Stimulated activated CD8-positive, alpha-beta memory T cell treated with anti-CD3 and anti-CD28 coated beads, Interleukin-7, amount 100 ng/mL, for 48 hours (primary cell): ENCODE measurements at places on chromosomes 16 and 17.

DNA sequence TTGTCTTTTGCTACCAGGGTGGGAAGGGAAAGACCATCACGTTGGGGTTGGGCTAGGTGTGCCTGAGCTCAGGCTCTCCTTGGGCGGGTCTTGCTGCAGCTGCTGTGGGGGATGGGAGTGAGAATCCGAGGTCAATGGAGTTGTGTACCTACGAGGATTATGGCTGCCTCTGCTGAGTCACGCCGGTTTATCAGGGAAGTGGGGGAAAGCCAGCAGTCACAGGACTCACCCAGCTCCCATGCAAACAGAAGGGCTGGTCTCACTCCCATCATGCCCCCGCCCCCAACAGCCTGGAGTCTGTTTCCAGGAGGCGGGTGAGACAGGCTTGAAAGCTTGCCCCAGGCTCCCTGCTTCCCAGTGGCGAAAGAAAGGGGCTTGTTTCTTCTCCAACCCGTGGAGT is 1259.0 kb upstream of the GOT2 start:
- no peak for DNase-seq

- no peak for DNase-seq
Measured at GRCh38 chr17:65750631-65751115, 189.2 kb upstream of the AXIN2 start.

DNA sequence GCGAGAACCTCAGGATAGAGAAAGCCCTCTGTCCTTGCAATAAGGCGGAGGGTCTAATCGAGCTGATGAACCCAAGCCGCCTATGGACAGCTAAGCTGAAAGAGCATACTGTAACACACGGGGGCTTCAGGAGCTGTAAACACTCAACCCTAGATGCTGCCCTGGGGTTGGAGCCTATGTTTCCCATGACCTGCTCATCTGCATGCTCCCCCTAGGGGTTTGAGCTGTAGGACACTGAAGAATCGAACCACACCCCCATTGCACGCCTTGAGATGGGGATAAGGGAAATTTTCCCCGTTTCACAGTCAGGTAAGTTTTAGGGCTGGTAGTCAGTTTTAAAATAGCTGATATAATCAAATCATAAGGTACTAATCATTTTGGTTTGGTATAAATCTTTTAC is 675.6 kb upstream of the CDH8 start:
- DNase-seq, result no peak

DNA sequence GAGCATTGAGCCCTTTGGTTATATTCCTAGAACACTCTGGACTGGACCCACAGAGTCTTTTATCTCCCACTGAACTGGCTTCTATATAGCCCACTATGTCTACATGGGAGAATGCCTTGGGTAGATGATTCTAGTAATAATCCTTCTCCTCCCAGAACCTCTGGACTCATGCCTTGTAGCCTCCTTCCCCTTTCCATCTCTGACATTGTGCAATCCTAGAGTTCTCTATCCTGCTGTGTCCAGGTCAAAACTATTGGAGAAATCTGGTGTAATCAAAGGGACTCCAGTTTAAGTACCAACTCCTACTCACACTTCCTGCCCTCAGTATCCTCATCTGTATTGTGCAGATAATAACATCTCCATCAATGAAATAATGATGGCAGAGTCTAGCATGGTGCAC is 9.1 kb downstream of the RCVRN start:
- DNase-seq, result no peak
